ENCODE measurements at places on chromosomes 12 and 14.

DNA sequence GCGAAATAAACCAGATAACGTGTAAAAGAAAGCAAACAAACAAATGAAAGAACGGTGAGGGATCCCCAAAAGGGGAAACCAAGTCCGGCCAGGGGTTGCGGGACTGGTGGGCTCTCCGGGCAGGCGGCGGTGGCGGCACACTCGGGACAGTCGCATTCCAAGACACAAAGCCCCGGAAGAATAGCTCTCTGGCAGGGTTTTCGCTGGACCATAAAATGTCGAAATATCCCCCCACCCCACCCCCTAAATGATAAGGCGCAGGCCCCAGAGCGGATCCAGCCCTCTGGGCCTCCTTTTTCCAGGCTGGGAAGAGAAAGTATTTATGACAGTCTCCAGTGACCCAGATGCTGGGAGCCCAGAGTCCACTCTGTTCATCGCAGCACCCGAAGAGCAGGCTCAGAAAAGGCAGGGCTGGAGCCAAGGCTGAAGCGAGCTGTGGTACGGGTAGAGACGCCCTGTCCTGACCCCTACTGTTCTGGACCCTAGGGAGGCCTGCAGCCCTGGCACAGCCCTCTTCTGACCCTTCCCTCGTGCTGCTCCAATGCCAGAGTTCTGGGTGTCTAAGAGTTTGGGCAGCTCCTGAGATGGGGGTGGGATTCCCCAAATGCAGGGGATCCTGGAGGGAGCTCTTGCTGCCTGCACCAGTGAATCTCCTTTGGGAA is 2.1 kb upstream of the HOXC8 start:
- peak; percentile 25 for DNase-seq

- DNase-seq = no peak
These were observed 546.8 kb downstream of the BCL11B start for GRCh38 chr14:98725191-98725590.

- peak; percentile 70 for DNase-seq
These were observed 6.2 kb upstream of the KRT84 start for GRCh38 chr12:52391618-52392002.

DNA sequence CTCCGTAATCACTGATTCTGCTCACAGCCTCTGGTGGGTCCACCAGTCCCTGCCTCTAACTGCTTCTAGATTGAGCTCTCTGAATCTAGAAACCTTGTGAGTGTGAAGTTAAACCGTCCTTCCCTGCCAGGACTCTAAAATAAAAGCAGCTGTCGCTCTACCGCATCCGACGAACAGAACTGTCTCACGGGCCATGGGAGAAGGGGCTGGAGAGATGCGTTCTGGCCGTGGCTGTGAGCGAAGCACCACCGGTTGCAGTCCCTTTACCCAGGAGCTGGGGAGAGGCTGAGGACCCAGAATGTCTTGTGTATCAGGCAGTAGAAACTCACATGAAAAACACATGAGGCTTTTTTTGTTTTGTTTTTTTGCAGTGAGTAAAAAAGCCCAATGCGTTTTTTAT is 159.6 kb downstream of the PIWIL1 start:
- DNase-seq = no peak

DNA sequence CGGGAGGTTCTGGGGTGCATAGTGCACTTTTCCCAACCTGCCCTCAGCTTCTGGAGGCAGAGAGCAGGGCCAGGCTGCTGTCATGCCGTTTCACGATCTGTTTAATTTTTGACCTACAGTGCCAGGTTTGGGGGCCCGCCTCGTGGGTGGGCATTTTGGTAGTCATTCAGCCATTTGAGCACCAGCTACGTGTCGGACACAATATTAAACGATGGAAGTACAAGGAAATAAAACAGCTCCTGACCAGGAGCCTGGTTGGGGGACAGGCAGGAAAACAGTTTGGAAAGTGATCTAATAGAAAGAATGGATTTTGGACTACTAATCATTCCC is 708 bp downstream of the FNTB start:
- no peak for DNase-seq

- no peak for DNase-seq
These were observed 2.2 kb upstream of the ATXN3 start for GRCh38 chr14:92108345-92109254.

GRCh38 chr12:105741786-105742566 is 396.8 kb downstream of the NUAK1 start:
- no peak for DNase-seq

DNA sequence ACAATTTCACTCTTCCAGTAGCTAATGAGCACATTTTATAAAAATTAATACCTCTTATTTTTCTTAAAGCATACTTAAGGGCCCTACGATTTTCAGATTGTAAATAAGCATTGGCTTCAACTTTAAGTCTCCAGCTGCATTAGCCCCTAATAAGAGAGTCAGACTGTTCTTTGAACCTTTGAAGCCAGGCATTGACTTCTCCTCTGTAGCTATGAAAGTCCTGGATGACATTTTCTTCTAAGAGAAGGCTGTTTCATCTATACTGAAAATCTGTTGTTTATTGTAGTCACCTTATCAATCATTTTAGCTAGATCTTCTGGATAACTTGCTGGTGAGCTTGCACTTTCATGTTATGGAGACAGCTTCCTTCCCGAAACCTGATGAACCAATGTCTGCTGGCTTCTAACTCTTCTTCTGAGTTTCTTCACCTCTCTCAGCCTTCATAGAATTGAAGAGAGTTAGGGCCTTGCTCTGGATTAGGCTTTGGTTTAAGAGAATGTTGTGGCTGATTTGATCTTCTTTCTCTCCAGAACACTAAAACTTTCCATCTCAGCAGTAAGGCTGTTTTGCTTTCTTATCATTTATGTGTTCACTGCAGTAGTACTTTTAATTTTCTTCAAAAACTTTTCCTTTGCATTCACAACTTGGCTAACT is 377.1 kb upstream of the RGS6 start:
- DNase-seq = no peak

DNA sequence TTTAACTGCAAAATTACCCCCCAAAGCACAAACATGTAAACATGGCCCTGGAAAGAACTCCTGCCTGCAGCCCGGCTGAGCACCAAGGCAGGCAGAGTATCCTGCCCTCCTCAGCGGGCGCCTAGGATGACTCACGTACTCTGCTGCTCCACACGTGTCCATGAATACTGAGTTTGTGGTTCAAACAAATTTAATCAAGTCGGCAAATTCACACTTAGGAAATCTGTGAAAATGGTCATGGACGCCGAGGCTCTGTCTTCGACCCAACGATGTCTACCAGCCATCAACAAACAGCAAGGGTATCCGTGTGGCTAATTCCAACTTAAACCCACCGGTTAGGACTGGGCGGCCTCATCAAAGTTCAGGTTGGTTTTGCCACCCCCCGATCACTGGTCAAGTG is 25.5 kb downstream of the GOLGA3 start:
- no peak for DNase-seq

- no peak for DNase-seq
These were observed 14.8 kb downstream of the PYGL start for GRCh38 chr14:50929506-50929905.

DNA sequence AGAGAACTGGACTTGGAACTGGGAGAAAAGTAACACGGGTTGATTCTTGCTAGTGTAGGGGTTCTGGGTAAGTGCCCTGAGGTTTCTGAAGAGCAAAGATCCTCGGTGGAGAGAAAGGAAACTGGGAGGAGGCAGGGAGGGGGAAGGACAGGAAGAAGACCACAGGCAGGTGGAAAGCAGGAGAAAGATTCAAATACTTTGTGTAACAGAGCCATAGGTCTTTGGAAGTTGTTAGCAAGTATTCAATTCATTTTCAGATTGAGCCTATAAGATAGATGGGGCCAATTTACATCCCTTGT is 1.3 kb downstream of the PNP start:
- DNase-seq = no peak

GRCh38 chr12:127820271-127820670 is 446.7 kb upstream of the TMEM132C start:
- DNase-seq = no peak

DNA sequence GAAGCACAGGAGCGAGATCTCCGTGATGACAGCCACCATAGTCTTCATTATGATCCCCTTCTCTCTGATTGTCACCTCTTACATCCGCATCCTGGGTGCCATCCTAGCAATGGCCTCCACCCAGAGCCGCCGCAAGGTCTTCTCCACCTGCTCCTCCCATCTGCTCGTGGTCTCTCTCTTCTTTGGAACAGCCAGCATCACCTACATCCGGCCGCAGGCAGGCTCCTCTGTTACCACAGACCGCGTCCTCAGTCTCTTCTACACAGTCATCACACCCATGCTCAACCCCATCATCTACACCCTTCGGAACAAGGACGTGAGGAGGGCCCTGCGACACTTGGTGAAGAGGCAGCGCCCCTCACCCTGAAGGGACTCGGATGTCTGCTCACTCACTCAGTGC is 775 bp downstream of the OR10P1 start:
- DNase-seq = no peak

DNA sequence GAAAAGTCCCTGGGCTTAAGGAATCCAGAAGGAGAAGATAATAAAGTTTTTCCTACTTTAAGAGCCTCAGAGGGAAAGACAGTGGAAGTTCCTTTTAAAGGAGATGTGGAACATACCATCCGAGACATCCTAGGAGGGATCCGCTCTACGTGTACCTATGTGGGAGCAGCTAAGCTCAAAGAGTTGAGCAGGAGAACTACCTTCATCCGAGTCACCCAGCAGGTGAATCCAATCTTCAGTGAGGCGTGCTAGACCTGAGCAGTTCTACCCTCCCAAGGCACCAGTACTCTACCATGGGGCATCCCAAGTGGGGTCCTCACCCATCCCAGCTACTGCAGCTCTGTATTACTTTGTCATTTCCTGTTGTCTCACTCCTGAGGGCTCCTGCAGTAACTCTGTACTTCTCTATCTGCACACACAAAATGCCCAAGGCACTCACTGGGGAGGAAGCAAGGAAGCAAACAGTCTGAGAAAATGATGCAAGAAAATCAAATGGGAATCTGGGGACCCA is 3.8 kb downstream of the TINF2 start:
- DNase-seq = no peak

- DNase-seq = no peak
These were observed 18.5 kb downstream of the PRPF40B start for GRCh38 chr12:49641748-49642369.

- DNase-seq = no peak
These were observed 21.7 kb downstream of the SNRNP35 start for GRCh38 chr12:123479442-123480180.

DNA sequence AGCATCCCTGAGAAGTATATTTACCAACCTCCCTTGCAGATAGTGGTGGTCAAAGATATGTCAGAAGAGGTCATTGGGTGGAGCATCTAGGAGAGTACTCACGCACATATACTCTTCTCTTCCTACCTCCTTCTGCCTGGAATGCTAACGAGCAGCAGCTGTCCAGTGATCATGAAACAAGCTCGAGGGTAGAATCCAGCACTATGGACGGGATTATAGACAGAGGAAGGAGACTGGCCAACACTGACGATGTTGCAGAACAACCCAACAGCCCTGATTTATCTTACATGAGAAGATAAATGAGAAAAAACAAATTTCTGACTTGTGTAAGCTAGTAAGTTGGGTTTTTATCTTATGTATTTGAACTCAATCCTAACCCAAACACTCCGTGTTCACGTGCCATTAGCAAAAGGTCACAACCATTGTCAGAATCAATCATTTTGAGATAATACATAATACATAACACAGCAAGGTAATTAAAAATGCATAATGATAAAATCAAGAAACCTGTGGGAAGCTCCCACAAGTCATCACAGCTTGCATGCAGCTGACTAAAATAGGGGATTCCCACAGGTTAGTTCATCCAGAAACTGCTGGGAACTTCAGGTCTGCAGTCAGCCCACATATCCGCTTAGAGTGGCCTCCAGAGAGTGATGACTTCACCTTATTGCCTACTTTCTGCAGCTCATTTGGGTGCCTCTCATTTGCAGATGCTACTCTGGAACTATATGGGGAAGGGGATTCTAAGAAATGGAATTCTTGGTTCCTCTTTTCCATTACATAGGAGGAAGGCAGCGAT is 36.3 kb upstream of the STK38L start:
- DNase-seq = no peak

DNA sequence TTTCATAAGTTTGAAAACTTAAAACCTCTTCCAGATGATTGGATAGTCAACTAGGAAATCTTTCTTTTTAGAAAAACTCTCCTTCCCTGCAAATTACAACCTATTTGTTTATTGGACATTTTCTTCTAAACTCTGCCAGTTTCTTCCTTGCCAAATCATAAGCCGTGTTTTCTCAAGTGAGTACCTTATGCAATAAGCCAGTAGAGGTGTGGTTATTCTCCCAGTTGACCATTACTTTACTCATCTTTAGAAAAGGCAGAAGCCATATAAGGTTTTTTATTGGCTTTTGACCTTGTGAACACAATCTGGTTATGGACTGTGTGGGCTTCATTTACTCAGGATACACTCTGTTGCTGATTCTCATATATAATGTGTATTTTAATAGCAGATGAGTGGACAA is 14.6 kb downstream of the ACTR6 start:
- DNase-seq = no peak
